Right ventricle myocardium superior (tissue), 1 donor: ENCODE measurements at places on chromosomes 1 and 21.

DNA sequence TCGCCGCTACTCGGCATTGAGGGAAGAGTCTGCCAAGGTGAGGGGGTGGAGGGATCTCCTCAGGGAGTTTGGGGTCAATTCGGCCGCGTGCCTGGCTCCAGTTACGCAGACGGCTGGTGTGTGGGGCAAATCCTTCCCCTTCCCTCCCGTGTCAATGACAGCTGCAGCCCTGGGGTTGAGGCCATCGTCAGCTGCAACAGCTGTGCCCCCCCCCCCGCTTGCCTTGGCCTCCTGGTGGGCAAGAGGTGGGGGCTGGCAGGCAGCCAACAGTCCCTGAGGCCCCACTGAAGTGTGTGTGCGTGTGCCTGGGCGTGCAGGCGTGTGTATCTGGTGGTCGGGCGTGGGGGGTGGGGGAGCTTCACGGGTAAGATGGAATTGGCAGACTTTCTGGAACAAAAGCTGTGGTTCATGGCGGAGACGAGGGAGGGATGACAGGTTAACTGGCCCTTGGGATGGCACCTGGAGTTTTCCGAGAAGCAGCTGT lies 25.6 kb downstream of the PPFIA4 start:
- no peak for DNase-seq

- peak; percentile 60 for DNase-seq
Measured at GRCh38 chr1:20028125-20028524, 41.9 kb upstream of the PLA2G5 start.

GRCh38 chr1:12658531-12659453 lies 14.9 kb downstream of the AADACL4 start:
- DNase-seq = peak; percentile 76

GRCh38 chr1:155127967-155128754 lies 485 bp downstream of the EFNA1 start:
- no peak for DNase-seq
